ENCODE measurements at places on chromosomes 13 and 19.

DNA sequence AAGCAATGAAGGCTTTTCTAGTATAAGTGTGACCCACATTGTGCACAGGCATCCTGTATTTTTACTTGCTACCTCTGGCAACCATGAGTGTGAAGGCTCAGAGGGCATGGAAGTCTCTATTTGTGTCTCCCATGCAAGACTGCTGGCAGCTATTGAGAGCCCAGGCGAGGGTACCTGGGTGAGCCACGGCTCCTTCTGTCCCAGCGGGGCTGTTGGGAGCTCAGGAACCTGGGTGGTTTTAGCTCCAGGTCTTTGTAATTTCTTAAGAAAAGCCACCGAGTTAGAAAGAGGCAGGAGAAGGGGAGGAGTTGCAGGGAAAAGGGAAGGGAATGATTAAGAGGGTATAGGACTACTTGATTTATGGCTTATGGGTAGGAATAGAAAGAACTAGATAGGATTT, 190.4 kb upstream of the SOX1 start:
- DNase-seq = no peak

DNA sequence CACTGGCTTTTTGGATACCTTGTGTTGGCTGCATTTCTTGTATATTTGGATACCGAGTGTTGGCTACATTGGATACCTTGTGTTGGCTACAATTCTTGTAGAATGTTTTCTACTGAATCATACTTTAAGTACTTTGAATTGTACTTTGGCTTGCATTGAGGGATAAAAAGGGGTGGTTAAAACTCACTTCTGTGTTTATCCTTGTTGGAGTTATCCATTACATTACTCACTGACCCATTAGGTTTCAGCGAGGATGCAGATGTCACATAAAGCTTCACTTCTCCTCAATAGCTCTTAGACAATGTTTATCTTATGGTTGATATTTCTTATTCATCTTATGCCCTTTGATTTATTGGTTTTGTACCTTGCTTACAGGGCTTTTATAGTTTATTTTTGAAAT, 43.1 kb downstream of the PDS5B start:
- no peak for DNase-seq

- no peak for DNase-seq
Observed at GRCh38 chr13:49759503-49759902, 33.0 kb downstream of the KPNA3 start.

DNA sequence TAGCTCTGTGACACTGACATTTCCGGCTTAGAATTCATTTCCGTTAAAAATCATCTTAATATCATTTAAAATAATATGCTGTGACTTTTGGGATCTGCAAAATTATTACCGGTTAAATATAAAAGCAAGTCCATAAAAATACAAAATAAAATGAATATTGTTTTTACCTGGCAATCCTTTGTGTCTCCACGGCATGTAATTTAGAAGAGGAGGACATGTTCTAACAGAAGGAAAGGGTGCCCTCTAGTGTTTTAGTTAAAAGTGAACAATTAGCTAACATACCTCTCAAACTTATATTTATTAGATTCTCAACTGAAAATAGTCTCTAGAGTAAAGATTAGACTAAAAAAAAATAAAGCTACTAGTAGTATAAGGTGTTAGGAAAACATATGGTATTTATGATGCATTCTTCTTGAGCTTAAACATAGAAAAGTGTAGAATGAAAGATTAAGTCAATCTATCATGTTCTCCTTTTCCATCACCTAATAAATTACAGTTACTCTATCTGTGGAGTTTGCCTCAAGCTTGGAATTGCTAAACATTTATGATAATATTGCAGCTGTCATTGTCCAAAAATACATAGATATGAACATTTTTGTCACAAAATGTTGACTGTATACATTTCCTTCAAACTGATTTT, 676.7 kb upstream of the SPRY2 start:
- no peak for DNase-seq

All from left cardiac atrium (tissue), 4 donors.